Peyer's patch (tissue), 4 donors: ENCODE measurements at places on chromosomes 13 and 19.

GRCh38 chr13:66675620-66676019, 554.5 kb downstream of the PCDH9 start:
- no peak for DNase-seq

GRCh38 chr19:55113570-55114039, 3.8 kb downstream of the PPP1R12C start:
- peak; percentile 84 for DNase-seq

GRCh38 chr13:96273196-96273595, 183.3 kb downstream of the HS6ST3 start:
- DNase-seq, result no peak

DNA sequence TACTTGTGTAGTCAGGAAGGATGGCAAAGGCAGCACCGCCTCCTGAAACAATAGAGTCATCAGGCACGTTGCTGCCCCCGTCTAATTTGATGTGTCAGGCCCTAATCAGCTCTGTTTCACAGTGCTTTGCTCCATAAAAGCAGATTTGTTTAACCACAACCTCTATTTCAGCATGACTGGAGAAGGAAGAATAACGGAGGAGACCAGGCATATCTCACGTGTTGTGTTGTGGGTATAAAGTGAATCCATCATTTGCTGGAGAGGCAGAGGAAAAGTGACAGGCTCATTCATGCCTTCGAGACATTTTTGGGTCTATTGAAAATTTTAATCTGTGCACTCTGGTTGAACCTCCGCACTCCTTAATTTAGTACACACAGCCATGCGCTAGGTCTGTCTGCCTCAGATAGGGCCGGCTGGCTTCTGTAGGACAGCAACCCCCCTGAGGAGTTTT, 940.4 kb upstream of the SLC10A2 start:
- no peak for DNase-seq

DNA sequence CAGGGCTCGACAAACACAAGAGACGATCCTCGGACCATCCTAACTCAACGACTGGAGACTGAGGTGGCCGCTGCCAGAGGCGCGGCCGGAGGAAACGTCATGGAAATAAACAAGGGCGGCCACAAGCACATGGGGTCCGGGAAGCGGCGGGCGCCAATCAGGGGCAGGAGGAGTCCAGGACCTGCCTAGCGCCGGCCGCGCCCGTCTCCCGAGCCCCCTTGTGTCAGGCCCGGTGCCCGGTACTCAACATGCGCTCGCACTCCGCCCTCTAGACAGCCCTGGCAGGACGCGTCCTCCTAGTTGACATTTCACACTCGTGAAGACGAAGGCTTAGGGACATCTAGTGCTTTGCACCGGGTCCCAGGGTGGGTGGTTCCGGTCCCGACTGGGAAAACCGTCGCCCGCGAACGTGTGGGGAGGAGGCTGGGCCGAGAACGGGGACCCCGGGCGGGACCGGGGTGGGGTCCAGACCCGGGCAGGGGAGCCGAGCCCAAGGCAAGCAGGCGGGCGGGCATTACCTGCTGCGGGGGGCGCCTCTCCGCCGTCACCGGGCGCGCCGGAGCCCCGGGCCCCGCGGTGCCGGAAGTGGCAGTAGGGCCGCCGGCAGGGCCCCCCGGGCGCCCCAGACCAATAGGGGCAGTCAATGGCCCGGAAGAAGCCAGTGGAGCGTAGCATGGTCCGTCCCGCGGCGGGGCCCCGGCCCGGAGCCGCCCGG, 442 bp downstream of the REXO1 start:
- no peak for DNase-seq

- DNase-seq, result no peak
These were observed 44.2 kb downstream of the MBNL2 start for GRCh38 chr13:97266332-97266731.

GRCh38 chr13:74037762-74038161, 96.4 kb downstream of the KLF12 start:
- DNase-seq, result no peak

- DNase-seq, result peak; percentile 83
These were observed 6.0 kb downstream of the EHD2 start for GRCh38 chr19:47719047-47719859.

DNA sequence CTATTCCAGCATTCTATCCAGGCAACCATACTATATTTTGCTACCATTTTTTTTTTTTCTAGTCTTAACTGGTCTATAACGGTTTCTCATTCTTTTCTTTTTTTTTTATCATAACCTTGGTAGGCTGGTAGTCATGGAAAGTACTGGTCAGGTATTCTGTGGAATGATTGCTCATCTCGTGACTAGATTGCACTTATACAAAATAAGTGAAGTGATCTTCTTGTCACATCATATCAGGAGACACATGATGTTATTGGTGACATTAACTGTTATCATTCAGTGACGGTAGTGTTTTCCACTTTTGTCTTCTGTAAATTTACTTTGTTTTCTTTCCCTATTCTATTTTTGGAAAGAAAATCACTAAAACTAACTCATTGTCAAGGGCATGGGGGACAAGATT, 239.3 kb upstream of the SLITRK6 start:
- DNase-seq, result no peak

DNA sequence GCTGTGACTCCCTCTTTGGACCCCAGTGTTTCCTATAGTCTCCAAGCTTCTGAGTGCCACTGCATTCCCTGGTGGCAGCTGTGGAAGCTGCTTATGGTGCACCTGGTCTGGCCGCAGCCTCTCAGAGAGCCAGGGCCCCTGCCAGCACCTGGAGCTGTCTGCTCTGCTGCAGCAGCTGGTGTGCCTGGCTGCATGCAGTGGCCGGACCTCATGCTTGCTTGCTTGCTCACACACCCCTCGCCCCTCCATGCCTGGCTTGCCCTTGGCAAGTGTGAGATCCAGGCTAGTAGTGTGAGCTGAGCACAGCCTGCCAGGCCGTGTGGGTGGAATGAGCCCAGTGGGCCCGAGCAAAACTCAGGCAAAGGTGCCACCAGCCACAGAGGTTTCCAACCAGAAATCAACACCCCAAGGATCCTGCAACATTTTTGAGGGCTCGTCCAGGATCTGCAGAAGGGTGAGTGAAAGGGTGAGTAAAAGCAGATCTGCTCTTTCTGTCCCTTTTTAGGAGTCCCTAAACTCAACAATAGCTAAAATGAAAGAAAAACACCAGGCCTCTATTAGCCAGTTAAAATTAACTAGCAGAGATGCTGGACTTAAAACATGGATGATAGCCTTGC, 7.6 kb upstream of the MLLT1 start:
- DNase-seq, result no peak

DNA sequence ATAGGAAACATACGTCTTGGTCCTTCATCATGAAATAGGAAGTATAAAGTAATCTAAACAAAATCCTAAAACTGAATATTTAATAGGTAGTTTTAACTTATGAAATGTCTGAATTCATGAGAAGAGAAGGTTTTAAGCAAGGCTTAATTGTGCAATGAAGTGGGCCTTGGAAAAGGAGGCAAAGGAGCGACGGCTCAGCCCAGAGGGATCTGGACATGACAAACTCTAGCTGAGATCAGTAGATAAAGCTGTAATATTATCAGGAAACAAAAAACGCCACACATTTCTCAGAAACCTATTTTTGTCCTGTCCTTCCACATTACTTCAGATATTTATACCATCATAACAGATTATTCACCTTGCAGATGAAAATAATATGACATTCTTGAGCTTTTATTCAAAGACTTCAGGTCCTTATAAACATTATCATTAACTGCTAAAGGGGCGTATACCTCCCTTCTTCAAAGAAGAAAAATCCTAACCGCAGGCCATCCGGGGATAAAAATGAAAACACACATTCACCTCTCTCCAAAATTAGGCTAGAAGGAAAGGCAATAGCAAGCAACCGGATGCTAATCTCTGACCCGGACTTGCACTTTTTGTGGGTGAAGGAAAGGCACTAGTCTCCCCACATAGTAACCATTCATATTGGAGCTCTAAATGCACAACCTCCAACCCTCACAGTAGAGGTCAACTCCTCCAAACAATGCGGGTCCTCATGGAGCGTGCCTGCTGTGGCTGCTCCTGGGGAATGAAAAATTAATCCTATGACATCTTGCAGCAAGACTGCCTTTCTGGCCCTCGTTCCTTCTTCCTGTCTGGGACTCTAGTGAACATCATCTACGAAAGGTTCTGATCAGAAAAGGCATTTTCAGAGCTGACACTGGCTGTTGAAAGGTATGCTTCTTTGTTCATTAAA, 108.8 kb downstream of the TBC1D4 start:
- DNase-seq, result no peak

DNA sequence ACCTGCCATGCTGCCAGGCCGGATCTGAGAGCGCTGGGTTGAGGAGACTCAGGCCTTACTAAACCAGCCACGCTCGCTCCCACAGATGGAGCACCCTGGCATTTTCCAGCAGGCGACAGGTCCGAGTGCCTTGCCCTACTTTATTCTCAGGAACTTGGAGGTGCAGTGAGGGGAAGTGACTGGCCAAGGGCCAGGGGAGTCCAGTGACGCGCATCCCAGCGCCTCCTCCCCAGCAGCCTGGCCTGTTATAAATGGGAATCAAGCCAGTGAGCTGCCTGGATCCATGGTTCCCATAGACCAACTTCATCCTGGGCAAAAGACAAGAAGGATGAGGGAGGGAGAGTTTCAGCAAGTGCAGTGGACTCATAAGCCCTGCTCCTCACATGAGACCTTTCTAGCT, 35.5 kb downstream of the TMED1 start:
- no peak for DNase-seq

DNA sequence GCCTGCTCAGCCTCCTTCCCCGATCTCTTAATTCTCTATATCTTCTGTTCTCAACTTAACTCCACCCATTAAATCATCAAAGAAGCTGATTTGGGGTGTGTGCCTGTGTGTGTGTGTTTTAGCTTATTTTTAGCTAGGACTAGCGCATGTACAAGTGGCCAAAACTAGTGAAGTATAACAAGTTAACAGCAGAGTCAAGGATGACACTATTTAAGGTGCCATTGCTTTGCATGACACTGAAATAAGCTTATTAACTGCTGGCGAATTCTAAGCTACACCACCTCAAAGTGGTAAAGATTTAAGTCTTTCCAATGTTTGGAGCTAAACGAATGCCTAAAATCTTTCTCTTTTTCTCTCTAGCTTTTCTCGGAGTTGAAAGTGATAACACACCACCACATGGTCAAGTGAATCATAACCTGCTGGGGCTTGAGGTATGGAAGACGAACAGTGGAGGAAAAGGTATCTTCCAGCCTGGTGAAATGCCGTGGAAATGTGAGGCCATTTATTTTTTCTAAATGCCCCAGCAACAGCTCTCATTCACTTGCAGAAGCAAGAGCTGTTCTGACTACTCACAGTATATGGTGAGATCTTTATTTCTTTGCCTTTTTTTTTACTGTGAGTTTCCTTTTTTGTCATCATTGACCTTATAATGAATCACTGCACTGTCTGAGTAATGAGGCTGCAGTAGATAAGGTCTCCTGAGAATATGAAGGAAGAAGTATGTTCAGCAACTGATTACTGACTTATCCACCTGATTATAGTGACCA, 570.3 kb downstream of the PCDH9 start:
- no peak for DNase-seq

DNA sequence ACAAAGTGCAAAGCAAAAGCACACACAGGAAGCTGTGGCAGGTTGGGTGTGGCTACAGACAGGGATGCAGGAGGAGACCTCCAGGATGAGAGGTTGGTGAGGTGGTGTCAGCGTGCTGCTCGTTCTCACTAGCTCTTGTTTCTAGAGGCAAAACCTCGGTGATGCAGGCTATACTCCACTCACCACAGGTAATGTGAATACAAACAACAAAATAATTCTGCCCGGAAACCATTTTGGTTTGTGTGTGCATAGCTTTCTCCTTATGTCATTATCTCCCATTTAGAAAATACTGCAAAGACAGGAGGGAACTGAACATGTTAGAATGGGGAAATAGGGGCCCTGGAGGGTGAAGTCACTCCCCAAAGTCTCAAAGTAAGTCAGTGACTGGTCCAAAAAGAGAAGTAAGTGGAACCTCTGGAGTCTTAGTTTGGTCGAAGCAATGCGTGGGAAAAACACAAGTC, 9.4 kb downstream of the LCP1 start:
- DNase-seq, result peak; percentile 71

- no peak for DNase-seq
These were observed 8.2 kb downstream of the REX1BD start for GRCh38 chr19:18596752-18597157.

DNA sequence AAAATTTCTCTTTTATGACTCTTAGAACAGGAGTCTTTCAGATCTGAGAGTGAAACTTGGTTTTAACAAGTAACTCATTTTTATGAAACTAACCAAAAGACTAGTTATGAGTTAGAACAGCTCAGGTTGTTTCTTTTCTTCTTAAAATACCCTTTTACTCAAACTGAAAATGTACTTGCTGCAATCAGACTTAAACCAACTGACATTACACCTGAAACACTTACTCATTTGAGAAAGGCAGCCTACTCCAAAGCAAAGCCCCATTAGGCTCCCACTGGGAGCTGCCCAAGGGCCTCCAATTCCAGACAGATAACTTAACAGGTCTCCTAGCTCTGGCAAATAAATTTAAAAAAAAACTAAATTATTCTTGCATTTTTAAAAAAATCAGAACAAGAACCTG, 3.6 kb downstream of the FOXO1 start:
- no peak for DNase-seq

DNA sequence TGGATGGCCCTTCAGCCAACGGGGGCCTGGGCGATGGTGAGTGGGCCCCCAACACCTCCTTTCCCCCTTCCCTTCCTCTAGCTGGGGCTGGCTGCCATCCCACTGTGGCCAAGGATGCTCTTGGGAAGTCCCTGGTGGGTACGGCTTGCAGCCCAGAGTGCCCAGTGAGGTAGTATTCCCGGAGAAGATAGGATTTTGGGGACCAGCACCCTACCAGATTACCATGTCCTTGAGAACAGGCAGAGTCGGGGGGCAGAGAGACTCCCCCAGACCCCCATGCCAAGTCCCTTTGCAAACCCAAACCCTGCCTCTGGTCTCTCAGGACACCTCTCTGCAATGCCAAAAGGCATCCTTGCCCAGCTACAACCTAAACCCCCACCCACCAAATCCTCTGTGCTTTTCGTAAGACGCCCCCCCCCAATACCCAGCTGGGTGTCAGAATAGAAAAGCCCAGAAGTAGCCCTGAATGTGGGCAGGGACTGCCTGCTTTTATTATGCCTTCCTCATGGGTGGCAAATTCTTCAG, 1.7 kb downstream of the HIF3A start:
- peak; percentile 57 for DNase-seq

DNA sequence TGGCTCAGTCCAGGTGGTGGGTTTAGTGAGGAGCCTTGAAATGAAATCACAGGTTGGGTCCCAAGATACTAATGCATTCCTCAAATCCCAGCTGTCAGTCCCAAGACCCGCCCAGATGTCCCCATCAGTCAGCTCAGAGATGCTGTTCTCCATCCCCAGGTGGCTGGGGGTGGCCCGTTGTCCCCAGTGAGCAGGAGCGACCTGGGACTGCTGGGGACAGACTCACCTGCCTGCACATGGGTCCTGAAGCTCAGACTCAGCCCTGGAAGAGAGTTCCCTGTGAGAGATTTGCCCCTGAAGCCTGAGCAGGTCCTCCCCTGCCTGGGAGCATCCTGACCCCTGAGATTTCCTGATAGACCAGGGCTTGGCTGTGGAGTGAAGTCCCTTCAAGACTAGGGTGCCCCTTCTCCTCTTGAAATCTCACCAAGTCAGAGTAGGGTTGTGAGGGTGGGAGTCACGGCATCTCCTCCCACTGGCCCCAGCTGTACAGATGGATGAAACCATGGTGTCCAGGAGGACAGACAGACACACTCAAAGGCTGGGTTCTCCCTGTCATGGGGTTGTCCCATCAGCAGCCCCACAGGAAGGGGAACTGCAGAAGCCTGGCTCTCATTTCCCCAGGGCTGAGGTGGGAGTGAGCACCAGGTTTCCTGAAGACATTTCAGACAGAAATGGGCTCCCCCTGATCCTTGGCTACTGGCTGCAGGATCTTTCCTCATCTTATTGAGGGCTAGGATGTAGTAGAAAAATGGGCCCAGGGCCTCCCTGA, 14.4 kb downstream of the LILRA5 start:
- DNase-seq, result no peak
